Activated CD4-positive, alpha-beta T cell treated with anti-CD3 and anti-CD28 coated beads, Interleukin-2, amount 50 U/mL, for 1 hour (primary cell): ENCODE measurements at places on chromosomes 7 and 10.

DNA sequence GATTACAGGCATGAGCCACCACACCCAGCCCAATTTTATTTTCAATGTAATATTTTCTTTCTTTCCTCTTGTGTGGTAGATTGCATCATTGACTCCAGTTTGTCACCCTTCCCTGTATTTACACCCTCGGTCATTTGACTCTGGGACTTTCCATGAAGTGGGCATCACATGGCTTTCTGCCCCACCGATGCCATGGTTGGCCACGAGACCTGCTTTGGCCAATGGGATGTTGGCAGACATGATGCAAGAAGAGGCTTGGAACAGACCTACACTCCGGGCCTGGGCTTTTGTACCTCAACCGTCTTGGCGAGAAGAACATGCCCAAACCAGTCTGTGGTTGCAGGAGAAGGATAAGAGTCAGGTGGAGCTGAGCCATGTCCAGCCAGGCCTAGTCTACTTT is 38.8 kb upstream of the CACUL1 start:
- no peak for DNase-seq

GRCh38 chr7:133315332-133316040 is 62.6 kb downstream of the EXOC4 start:
- no peak for DNase-seq

DNA sequence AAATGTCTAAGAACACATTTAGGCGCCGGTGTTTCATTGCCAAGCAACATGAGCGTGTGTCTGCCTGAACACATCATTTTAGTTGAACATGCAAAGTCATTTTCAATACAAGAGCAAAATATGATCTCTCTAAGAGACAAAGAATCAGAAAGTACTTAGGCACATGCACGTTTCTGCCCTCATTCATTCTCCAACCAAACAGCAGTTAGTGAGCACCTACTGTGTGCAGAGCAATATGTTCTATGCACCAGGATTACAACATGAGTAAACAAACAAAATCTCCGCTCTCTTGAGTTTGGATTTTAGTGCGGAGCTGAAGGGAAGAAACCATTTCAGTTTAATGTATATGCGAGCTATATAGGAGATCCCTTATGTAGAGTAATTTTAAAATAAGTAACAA is 71.6 kb upstream of the KLF6 start:
- no peak for DNase-seq

GRCh38 chr10:8768852-8769251 is 714.4 kb downstream of the GATA3 start:
- no peak for DNase-seq

GRCh38 chr10:113329121-113329596 is 223.7 kb upstream of the HABP2 start:
- no peak for DNase-seq

DNA sequence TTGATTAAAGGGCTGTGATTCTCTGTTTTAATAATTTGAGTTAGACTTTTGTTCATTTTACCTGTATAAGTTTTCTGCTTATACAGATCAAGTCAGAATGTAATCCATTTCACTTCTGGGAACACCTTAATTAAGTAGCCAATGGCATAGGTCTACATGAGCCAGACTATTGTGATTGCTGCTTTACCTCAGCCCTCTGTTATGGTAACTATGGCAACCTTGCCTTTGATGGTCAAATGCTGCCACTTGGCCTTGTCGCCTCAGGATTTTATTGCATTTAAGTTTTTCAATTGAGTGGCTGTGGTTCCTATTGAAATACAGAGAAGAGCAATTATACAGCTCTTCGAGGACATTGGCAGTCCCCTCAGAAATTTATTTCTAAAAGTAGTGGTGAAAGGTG is 64.3 kb upstream of the TMEM106B start:
- no peak for DNase-seq

DNA sequence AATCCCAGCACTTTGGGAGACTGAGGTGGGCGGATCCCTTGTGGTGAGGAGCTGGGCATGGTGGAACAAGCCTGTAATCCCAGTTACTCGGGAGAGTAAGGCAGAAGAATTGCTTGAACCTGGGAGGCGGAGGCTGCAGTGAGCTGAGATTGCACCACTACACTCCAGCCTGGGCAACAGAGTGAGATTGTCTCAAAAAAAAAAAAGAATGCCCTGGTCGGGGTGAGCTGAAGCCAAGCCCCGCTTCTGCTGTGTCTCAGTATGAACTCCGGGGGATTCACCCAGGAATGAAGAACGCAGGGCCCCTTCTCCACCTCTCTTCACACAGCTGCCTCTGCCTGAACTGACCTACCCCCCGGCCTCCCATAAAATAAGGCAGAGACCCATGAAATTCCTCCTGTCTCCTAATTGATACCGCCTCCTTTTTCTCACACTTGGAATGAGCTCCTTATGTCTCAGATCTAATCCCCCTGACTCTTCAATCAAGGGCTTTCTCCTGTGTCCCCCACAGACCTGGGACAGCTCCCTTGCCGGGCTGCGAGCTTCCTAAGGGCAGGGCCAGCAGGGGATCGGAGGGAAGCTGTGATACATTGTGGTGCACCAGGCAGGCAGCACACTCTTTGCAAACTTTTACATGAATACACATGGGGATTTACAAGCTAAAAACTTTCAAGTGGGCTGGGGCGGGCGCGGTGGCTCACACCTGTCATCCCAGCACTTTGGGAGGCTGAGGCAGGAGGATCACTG is 911 bp upstream of the ZP3 start:
- no peak for DNase-seq

- no peak for DNase-seq
These were observed 181.1 kb downstream of the NRP1 start for GRCh38 chr10:33153251-33153967.

DNA sequence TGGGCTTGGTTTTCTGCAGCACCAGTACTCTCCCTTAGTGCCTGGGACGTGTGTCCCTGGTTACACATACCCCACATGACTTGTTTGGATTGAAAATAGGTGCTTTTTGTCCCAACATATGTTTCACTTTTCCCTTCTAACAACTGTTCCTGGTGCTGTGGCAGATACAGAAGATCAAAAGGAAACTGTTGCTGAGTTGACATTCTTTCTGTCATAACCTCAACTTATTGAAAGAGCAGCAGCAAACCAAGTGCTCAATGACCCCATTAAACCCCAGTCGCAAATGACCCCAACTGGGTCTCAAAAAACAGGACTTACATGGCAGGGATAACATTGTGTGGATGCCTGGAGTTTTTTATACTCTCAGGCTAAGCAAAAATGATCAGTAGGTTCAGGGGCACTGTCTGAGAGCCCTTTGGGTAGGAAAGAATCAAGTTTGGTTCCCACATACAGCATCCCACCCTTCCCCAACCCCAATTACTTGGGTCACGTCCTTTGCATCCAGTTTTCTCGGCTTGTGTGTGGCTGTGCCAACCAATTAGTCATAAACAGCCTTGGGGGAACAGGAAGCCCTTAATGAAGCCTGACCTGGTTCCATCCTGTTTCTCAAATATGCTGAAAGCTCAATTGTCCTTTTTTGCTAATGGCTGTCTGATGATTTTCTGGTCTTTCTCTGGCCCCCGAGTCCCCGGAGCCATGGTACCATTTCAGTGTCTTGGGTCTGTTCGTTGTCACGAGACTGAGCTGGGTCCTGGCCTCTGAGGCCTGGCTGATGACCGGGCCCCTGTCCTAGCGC is 4.9 kb downstream of the HKDC1 start:
- no peak for DNase-seq

- DNase-seq, result no peak
These were observed 193.2 kb upstream of the MGMT start for GRCh38 chr10:129273860-129274259.

DNA sequence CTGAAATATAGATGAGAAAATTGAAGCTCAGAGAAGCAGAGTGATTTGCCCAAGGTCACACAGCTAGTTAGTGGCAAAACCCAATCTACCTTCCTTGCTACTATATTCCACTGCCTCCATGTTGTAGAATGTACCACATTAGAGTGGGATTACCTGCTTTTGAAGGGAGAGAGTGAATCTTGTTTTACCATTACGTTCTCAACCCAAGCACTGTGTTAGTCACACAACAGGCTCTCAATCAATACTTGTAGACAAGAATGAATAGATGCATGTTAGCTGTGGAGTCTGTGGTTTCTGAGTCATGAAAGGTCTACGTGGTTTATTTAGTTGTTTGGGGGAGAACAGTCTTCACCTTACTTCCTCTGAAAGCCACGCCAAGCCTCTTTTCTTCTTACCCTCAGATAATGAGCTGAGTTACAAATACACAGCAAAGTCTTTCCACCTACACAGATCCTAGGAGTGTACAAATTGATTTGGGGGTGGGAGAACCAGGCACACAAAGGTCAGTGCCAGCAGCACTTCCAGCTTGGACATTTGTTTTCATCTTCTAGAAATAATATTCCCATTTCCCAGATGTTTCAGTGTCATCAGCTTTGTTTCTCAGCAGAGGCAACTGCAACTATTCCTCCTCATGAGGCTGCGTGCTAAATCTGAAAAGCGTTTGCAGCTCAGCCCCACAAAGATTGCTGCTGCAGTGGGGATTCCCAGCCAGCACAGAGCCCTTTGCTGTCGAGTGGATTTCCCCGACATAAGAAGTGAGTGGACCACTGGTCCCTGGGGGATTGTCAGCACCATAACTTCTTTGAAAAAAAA is 71.5 kb upstream of the ADO start:
- DNase-seq, result peak; percentile 44

GRCh38 chr7:76386691-76387260 is 22.7 kb downstream of the SSC4D start:
- DNase-seq, result no peak

DNA sequence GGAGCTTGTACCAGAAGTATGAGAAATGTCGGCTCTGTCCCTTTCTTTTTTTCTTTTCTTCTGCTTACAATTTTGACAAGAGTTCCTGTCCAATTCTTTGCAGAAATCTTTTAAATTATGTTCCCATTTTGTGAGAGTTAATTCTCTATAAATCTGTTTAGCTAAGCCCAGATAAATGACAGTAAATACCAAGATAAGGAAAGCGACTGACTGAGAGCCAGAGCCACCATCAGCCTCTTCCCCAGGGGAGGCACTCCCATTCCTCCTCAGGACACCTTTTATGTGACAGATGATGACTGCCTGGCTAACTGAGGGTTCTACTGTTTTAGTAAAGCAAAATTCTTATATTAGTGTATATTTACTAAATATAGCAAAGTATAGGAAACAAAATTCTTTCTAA is 6.9 kb upstream of the GGCT start:
- DNase-seq, result no peak

DNA sequence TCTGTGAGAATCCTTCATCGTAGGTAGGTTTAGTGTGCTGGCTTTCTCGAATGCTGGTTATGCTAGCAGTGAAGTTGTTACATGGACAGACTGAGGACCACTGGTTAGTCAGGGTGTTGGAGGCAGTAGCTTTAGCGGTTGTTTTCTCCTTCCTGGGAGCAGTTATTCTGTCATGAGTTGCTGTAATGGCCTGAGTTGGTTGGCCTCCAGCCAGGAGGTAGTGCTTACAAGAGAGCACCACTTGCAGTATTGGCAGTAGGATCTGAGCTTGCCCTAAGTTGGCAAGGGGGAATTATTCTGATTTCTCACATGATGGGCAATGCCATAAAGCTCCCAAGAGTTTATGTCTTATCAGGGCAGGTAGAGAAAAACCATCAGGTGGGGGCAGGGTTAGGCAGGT is 58.0 kb downstream of the IPMK start:
- no peak for DNase-seq

DNA sequence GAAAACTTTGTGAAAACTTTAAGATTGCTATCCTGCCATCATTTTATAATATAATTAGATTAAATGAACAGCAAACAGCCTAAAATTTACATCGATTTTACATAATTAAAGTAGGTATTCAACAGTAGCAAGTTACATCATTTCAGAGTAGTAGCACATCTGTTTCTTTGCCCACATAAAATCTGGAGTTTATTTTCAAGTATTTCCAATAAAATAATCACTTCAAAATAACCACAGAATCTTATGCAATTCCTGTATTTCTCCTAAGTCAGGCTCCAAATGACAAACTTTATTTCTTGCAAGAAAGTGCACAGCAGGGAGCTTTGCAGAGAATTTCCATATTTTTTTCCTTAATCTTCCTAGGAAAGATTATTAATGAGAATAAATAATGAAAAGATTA is 82.6 kb downstream of the CUBN start:
- no peak for DNase-seq

GRCh38 chr7:116836048-116836447 is 26.3 kb upstream of the CAPZA2 start:
- no peak for DNase-seq

- DNase-seq, result no peak
These were observed 21.0 kb downstream of the SVIL start for GRCh38 chr10:29613791-29614190.

- no peak for DNase-seq
These were observed 101.4 kb downstream of the ZNF365 start for GRCh38 chr10:62475551-62475950.

DNA sequence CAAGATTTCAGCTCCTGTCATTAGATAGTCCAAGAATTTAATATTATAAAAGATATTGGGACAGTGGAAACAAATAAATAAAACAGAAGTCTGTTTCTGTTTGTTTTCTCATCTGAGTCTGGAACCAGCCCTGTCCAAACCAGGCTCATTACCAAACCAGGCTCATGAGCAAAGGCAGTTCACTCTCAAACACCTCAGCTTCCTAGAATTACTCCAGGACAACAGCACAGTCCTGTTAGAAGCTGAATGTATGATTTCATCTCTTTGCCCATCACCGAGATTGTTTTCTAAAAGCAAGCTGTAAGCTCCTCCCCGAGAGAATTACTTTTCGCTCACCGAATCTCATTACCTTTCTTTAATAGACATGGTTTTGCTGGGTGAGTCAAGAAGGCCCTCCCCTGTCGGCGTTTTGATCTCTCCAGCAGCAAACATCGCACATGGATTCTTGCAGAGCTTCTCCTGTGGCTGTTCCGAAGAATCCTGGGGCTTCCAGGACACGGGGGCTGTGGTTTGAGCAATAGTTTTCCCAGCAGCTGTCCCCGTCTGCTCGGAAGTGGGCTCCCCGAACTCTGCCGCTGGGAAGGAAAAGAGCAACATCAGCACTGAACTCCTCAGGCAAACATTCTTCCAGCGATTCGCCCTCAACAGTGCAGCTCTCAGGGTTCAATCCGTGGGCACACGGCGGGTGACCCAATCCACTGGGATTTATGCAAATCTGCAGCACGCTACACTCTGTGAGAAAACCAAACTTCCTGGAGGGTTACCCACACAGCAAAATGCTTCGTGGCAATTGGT is 112.5 kb downstream of the SVIL start:
- DNase-seq, result no peak

DNA sequence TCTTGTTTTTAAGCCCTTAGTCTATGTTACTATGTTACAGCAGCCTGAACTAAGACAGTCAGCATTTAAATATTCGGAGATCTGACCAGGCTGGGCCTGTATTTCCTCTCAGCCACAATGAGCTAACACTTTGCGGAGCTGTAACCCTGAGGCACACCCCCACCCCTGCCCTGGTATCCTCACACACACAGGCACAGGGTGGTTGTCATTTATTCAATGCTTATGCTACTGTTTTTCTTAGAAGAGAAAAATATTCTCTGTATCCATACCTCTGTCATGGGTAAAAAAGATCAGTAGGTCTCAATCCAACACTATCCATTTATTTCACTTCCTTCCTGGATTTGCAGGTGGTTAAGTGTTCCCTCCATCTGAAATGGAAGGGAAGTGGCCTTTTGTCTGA is 80.3 kb upstream of the TRIL start:
- DNase-seq, result no peak
